ENCODE measurements at places on chromosomes 5 and 9.

DNA sequence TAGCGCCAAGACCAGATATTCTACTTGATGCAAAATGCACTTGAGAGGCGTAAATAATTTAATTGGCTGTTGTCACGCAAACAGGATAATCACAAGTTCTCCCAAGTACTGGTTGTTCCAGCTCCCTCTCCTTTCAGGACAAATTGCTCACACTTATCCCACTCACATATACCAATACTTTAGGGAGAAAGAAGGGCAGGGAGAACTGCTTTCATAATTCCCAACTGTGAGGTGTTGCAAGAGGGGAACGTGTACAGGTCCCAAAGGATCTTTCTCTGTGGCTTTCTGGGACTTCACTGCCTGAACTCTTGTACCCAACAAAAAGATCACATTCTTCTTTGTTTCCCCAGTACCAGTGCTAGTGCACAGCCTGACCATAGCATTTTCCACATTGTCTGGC is 21.5 kb upstream of the TGFBI start:
- DNase-seq: no peak

DNA sequence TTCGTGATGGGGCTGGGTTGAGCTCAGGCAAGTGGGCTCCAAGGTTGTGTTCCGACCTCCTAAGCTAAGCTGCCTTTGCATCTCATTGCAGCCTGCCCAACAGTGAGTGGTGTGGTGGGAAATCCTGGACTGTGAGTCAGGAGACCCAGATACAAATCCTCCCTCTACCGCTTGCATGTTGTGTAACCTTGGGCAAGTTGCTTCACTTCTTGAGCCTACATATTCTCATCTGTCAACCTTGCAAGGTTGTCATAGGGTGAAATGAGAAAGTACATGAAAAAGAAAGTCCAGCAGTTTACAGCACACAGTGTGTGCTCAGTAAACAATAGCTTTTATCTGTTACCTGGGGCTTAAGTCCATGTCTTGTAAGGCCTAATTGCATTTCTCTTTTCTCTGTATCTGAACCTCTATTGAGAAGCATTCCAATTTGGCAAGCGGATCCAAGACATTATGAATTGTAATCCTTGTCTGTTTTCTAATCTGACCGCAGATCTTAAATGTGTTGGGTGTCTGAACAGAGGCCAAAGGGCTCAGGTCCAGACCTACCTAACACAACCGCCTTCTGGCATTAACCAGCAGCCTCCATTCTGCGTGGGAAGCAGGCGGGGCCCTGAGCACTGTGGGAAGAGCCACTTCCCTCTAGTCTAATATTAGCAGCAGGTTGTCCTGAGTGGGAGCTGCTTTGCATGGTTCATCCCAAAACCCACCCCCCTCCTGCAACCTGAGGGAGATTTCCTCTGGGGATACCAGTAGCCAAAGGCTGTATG is 1.8 kb upstream of the GALNT12 start:
- no peak for DNase-seq

DNA sequence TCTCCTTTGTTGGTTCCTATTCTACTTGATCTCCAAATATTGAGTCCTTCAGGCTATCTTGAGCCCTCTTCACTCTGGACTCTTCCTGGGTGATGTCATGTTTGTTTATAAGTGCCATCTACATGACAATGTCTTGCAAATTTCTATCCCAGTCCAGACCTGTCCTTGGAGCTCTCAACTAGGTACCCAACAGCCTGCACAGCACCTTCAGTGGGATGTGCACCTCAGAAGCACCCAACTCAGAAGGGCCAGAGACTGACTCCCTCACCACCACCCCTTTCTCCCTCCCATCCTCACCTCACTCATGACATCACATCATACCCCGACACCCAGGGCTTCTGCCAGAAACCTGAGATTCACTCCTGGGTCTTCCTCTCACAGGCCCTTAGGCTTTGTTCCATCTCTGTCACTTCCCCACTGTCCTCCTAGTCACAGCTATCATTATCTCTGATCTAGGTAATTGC is 14.4 kb downstream of the TXN start:
- DNase-seq: no peak

DNA sequence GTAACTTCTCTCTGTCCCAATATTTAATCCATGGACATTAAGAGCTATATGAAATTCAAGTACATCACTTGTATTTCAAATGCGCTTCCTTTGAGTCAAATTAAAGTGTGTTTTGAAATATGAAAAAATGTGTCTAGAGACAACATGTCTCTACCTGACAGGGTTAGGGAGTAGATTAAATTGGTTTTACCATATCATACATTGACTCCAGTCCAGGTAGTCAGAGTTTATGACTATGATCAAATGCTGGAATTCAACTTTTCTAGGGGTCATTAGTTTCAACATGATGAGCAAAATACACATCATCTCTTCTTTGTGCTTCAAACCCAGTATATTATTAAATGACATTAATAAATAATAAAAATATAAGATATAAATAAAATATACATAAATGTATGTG is 259.2 kb downstream of the CDH10 start:
- no peak for DNase-seq

GRCh38 chr5:107011605-107012004 is 659.1 kb downstream of the EFNA5 start:
- DNase-seq: no peak

DNA sequence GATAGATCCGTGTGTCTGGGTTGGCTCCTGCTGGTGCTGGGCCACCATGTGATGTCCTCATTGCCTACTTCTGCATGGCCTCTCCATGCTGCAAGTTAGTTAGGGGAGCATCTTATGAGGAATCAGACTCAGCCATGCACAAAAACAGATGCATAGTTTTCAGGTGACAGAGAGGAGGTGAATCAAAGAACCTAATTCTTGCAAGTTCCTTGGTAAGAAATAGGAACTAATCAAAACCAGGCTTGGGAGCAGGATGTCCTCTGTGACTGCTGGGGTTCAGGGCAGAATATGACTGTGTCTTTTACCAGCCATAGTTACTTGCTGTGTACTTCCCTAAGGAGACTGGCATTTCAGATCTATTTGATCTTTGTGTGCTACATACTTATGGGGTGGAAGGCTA is 61.6 kb downstream of the C9orf152 start:
- no peak for DNase-seq

DNA sequence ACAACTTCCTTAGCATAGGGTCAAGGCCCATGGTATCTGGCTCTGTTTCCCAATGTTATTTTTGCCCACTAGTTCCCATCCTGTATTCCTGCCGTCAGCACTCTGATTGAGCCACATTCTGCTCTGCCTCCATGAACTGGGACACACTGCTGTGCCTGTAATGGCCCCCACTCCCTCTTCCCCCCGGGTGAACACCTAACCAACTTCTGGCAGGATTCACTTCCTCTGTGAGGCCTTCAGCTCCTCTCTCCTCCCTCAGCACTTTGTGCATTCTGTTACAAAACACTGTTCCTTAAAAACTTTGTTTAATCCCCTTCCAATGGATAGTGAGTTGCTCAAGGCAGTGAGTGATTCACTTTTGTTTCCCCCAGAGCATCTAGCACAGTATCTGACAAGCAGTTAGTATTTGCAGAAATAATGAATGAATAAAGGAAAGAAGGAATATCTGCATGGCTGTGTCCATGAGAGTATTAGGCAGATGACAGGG is 183.6 kb downstream of the EFNA5 start:
- no peak for DNase-seq
